AG04449 (cell line): ENCODE measurements at places on chromosomes 7 and 10.

DNA sequence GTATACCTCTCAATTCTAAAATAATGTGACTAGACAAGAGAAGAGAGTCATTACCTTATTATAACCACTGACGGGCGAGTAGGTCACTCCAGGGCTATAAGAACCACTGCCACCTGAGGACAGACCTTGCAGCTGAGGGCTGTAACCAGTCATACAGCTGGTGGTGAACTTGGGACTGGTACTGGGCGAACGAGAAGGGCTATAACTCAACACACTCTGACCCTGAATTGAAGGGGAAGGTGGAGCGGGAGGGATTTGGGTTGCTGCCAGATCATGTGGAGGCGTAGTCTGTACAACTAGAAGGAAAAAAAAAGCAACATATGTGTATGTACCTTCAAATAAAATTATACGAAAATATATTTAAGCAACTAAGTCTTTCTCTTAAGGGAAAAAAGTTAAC, 3.4 kb downstream of the TMEM209 start:
- DNase-seq, result no peak

DNA sequence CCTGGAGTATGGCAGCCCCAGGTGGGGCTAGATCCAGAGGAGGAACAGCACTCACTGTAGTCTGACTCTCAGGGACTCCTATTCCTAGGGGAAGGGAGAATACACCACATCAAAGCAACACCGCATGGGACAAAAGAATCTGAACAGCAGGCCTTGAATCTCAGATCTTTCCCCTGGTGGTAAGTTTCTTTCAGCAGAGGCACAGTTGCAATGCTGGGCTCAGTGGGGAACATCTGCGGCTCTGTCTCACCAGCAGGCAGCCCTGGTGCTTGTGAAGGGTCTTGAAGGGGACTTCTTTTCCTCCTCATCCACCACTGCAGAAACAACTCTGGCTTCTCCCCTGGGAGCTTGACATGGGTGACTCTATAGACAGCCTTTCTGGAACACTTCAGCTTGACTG, 111.2 kb upstream of the ARHGAP21 start:
- DNase-seq, result no peak

DNA sequence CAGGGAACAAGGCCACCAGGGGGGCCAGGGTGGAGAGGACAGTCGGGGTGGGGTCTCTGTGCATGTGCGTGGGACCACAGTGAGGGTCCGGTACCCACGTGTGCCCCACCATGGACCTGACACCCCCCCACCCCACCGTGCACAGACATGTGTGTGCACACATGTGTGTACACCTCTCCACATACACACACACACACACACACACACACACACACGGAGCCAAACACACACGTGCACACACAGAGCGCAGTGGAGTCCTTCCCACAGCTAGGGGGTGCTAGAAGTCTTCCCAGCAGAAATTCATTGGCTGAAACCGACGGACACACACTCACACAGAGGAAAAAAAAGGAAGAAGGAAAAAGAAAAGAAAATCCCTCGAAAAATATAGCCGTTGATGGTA, 42.8 kb upstream of the GNA12 start:
- DNase-seq, result no peak

GRCh38 chr7:29150856-29151255, 4.5 kb upstream of the CPVL start:
- no peak for DNase-seq

DNA sequence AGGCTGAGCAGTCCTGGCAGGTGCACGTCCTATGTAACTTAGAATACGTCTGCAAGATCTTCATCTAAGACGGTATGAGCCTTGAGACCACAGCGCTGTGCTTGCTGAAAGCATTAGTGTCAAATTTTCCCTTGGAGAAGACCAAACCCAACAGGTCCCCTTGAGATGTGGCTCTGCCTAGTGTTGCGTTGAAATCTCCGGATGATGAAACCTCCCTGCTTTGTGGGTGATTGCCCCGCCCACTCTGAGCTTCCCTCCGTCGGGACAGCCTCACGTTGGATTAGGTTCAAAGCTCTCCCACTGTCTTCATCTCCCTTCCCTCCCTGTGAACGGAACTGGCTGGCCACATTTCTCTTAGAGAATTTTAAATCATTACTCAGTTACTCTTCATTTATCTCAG, 102.0 kb downstream of the ADARB2 start:
- no peak for DNase-seq

DNA sequence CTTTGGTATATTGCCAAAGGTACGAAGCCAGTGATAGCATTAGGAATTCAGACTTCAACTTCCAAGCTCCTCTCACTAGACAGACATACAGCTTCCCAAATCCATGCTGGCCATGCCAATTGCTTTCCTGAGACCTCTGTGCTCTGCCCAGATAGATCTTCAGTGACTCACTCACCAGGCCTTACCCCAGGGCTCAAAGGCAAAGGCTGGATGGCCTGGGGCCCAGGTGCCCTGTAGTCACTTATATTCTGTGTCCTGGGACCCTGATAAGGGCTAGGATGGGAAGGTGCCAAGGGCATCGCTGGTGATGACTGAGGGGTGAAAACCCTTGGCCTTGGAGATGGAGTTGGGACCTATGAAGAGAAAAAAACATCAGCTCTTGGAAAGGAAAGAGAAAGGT, 27.7 kb downstream of the WNT8B start:
- no peak for DNase-seq

DNA sequence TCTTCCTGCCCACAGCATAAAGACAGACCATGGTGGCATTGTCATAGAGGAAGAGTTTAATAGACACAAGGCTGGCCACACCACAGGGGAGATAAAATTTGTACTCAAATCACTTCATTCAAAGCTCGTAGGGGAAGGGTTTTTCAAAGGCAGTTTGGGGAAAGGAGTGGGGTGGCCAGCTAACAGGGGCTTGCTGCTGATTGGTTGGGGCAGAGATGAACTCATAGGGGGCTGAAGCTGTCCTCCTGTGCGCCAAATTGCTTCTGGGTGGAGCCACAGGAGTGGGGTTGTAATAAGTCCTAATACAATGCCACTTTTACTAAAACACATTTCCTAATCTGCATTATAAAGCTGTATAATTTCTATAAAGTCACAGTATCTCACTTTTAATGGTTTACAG, 22.5 kb downstream of the PDZD8 start:
- no peak for DNase-seq

DNA sequence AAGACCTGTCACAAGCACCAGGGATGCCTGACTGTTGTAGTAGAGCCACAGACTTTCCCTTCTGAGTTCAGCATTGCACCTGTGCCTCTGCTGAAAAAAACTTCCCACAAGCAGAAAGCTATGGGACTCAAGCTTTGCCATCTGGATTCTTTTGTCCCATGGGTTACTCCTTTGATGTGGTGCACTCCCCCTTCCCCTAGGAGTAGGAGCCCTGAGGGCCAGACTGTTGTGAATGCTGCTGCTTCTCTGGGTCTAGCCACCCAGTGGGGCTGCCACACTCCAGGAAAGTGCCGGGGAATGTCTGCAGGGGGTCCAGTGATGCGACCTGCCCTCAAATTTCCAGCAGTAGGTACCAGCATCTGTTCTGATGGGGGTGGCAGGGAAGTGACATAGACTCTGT, 11.7 kb downstream of the CASP7 start:
- DNase-seq, result no peak

GRCh38 chr10:14567421-14567820, 207.3 kb downstream of the FAM107B start:
- DNase-seq, result no peak
